AG20443 (cell line): ENCODE measurements at places on chromosomes 12 and 14.

DNA sequence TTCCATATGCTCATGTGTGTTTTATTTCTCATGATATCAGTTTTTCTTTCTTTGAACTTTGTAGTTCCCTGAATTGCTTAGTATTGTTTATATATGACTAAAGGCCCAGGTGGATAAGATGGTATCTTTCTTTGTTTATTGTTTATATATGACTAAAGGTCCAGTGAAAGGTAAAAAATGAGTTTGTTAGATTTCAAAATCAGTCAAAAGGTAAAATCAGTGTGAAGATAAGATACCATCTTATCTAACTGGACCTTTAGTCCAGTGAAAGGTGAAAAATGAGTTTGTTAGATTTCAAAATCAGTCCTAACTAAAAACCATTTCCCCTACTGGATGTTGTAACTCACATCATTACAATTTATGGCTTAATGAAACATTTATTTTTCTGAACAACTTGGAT is 890.2 kb downstream of the DIO2 start:
- DNase-seq: no peak

- DNase-seq: no peak
Observed at GRCh38 chr14:26401179-26401968, 196.5 kb downstream of the NOVA1 start.

DNA sequence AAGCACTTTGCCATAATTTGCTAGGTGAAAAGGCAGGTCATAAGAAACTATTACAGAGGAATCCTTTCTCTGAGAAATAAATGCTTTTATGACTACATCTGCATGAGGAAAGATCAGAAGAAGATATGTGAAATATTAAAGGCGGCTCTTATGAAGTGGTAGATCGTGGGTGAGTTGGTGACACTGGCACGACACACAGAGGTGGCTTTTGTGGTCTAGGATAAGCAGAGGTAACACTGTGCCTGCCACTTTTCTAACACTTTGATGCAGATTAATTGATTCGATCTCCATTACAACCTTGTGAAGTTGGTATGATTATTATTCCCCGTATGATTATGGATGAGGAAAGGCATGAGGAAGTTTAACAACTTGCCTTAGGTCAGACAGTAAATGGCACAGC is 60.0 kb upstream of the ELK3 start:
- DNase-seq: no peak

DNA sequence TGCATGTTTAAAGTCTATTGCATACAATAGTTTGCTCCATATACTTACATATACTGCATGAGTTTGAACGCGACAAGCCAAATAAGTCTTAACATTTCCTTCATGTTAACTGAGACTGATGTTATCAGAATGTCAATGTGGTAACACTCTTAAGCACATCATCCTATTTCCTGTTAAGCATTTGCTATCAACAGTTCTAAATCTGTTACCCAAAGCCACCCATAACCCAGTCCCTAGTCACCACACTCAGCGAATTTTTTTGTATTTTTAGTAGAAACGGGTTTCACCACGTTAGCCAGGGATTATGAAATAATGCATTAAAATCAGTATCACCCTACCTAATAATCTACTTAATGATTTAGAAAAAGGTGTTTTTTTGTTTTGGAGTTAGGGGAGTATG is 39.4 kb downstream of the HNRNPC start:
- DNase-seq: no peak

GRCh38 chr12:52311285-52311648 is 9.9 kb downstream of the KRT83 start:
- DNase-seq: peak; percentile 55

- no peak for DNase-seq
Observed at GRCh38 chr12:29223426-29223825, 74.3 kb downstream of the FAR2 start.

GRCh38 chr12:119412811-119413794 is 78.6 kb downstream of the CCDC60 start:
- DNase-seq: peak; percentile 77

DNA sequence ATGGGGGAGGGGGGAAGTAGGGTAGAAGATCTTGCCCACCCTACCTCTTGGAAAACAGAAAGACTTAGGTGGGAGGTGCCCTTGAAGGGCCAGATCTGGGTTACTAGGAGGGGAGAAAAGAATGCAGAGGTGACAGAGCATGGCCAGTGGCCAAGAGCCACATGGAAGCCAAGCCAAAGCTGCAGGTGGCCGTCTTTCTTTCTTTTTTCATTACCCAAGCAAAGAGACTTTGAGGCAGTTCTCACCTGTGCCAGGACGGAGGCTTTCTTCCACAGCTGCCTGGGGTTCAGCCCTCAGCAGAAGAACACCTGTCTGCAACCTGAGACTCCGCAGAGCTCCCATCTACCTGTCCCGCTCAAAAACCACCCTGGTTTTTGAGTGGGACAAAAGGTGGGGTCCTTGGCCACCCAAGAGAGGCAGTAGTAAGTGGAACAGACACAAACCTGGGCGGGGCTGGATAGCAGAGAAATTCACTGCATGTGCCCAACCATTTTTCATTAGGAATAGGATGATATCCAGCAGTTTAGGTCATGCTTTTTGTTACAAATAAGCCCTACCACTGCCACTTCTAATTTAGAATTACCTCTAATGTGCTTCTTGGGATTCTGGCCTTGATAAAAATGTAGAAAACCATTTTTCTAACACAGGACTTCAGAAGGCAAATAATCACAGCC is 116.5 kb downstream of the DYRK2 start:
- DNase-seq: peak; percentile 45
